ENCODE measurements at places on chromosomes 1 and 21. TPM values are rescaled to one million over a fixed set of nuclear protein-coding genes. Genes with fewer than 3 reads are reported as not detected.

ATP6V1G3 gene
- total RNA-seq = not detected

ANKRD45 gene
- total RNA-seq = 4.7 TPM

USP16 gene
- 21.9 TPM for total RNA-seq

- H3K4me3 ChIP-seq = no peak overlapping the region
- no peaks in the 10 kb centered on the region for H3K27me3 ChIP-seq
- H3K27ac ChIP-seq = no peak overlapping the region
- H3K36me3 ChIP-seq = peaks cover 4% of the 10 kb centered on the region
Observed at GRCh38 chr1:88612773-88613172, 71.3 kb upstream of the PKN2 start.

EPS8L3 gene
- not detected for total RNA-seq

SIM2 gene
- 4.8 TPM for total RNA-seq

GRCh38 chr1:183443466-183443865 is 25.3 kb upstream of the NMNAT2 start:
- peaks cover 32% of the 10 kb centered on the region for H3K4me1 ChIP-seq
- peak overlapping the region; percentile 88 for H3K27ac ChIP-seq
- no peak for DNase-seq
- H3K36me3 ChIP-seq = no peaks in the 10 kb centered on the region
- peaks cover 4% of the 10 kb centered on the region for H3K27me3 ChIP-seq

- DNase-seq = no peak
- peaks cover 2% of the 10 kb centered on the region for H3K27me3 ChIP-seq
- H3K27ac ChIP-seq = no peak overlapping the region
- peaks cover 1% of the 10 kb centered on the region for H3K4me1 ChIP-seq
- H3K36me3 ChIP-seq = no peaks in the 10 kb centered on the region
- no peak overlapping the region for H3K4me3 ChIP-seq
Observed at GRCh38 chr21:43034826-43035225, 40.8 kb downstream of the CBS start.

DNA sequence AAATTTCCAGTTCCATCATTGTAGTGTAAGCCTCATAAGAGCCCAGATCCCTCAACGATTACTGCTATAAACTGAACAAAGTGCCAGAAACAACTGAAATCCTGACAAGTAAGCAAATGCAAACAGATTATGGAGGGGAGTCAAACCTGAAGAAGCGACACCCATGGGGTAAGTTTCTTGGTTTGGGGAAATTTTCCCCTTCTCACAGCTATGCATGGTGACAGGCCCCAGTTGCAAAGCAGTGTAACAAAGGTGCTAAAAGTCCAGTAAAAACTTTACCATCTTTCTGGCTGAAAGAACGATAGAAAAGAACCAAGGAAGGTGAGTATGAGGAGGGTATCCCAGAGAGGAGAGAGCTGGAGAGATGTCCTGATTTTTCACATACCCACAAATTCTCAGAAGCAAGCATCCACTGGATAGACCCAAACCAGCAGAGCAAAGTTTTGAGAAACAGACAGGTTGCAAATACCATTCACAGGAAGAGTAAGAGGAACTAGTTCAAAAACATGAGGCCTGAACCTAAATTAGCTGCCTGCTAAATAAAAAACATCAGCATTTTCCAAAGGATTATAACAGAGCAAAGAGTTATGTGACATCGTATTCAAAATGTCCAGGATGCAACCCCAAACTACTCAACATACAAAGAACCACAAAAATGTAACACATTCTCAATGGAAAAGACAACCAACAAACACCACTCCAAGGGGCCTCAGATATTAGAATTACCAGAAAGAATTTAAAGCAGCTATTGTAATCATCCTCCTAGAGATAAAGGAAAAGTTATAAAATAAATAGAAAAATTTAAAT is 14.5 kb downstream of the SCYL3 start:
- H3K27ac ChIP-seq = no peak overlapping the region
- no peak for DNase-seq
- H3K36me3 ChIP-seq = no peaks in the 10 kb centered on the region

TSPEAR gene
- total RNA-seq = not detected

ROR1 gene
- 11.3 TPM for total RNA-seq

DNA sequence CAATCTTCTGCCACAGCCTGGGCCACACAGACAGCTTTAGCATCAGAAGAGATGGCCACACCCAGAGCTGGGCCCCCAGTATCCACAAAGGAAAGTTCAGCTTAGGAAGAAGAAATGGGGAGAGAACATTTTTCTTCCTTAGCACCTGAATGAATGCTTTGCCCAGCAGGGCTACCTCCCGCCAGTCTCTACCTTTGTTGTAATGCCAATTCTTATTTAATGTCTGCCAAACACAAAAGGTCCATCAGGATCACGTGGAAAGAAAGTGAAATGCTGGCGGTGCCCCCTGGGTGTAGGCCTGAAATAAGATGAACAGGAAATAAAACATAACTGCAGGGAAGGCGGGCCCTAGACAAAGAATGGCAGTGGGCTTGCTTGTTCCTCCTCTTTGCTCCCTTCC is 125.6 kb downstream of the CACNA1E start:
- no peaks in the 10 kb centered on the region for H3K4me1 ChIP-seq
- no peak for DNase-seq
- H3K36me3 ChIP-seq = no peaks in the 10 kb centered on the region
- no peak overlapping the region for H3K4me3 ChIP-seq
- peaks cover 2% of the 10 kb centered on the region for H3K27me3 ChIP-seq

KDF1 gene
- total RNA-seq = 1.2 TPM

DNA sequence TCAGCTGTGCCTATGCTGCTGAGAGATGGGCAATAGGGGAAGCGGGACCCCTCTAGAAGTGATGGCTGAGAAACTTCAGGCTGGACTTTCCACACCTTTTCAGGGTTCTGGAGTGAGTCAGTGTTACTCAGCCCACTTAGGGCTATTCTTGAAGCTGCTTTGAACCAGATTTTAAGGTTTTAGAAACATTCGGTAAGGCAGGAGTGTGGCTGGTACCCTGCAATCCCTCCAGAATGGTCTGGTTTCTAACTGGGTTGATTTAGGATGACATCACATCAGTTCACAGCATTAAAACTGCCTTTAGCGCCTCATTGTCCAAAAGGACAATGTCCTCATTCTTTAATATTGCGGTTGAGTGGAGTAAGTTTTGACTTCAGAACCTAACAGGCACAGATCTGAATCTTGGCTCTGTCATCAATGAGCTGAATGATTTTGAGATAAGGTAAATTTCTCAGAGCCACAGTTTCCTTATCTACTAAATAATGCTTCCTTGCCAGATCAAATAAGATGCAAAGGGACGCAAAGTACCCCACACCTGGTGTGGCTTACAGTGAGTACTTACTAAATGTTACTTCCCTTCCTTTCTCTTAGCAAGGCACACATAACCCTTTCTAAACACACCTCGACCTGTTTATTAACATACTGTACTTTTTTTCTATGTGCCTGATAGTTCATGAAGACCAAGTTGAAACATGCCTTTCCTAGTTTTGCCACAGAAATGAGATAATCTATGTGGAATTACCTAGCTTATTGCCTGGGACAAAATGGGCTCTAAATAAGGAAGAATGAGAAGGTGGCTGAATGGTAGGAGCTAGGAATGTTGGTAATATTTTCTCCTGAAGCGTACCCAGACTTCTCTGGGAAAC is 209.8 kb downstream of the ROR1 start:
- no peak overlapping the region for H3K4me3 ChIP-seq
- peaks cover 2% of the 10 kb centered on the region for H3K27me3 ChIP-seq
- no peaks in the 10 kb centered on the region for H3K4me1 ChIP-seq
- DNase-seq = no peak
- no peaks in the 10 kb centered on the region for H3K36me3 ChIP-seq

- H3K4me3 ChIP-seq = no peak overlapping the region
- H3K4me1 ChIP-seq = no peaks in the 10 kb centered on the region
- no peaks in the 10 kb centered on the region for H3K36me3 ChIP-seq
- H3K27me3 ChIP-seq = peaks cover 2% of the 10 kb centered on the region
Observed at GRCh38 chr1:211469938-211470529, 21.9 kb downstream of the RD3 start.

- H3K27me3 ChIP-seq = peaks cover 13% of the 10 kb centered on the region
- no peak overlapping the region for H3K27ac ChIP-seq
- no peaks in the 10 kb centered on the region for H3K36me3 ChIP-seq
- peak overlapping the region; percentile 20 for H3K4me3 ChIP-seq
- DNase-seq = peak; percentile 60
Observed at GRCh38 chr1:112744009-112744578, 29.0 kb upstream of the PPM1J start.

GRCh38 chr1:170678027-170678600 is 14.2 kb downstream of the PRRX1 start:
- no peak overlapping the region for H3K27ac ChIP-seq
- no peaks in the 10 kb centered on the region for H3K4me1 ChIP-seq
- DNase-seq = no peak
- H3K27me3 ChIP-seq = peaks cover 2% of the 10 kb centered on the region
- H3K36me3 ChIP-seq = no peaks in the 10 kb centered on the region
- H3K4me3 ChIP-seq = no peak overlapping the region

SH2D1B gene
- total RNA-seq = not detected

SPRR5 gene
- not detected for total RNA-seq

FHAD1 gene
- total RNA-seq = not detected

- no peak overlapping the region for H3K4me3 ChIP-seq
- H3K27ac ChIP-seq = no peak overlapping the region
- no peak for DNase-seq
- H3K27me3 ChIP-seq = no peaks in the 10 kb centered on the region
- no peaks in the 10 kb centered on the region for H3K4me1 ChIP-seq
Observed at GRCh38 chr1:171718216-171718615, 23.6 kb downstream of the VAMP4 start.

DNA sequence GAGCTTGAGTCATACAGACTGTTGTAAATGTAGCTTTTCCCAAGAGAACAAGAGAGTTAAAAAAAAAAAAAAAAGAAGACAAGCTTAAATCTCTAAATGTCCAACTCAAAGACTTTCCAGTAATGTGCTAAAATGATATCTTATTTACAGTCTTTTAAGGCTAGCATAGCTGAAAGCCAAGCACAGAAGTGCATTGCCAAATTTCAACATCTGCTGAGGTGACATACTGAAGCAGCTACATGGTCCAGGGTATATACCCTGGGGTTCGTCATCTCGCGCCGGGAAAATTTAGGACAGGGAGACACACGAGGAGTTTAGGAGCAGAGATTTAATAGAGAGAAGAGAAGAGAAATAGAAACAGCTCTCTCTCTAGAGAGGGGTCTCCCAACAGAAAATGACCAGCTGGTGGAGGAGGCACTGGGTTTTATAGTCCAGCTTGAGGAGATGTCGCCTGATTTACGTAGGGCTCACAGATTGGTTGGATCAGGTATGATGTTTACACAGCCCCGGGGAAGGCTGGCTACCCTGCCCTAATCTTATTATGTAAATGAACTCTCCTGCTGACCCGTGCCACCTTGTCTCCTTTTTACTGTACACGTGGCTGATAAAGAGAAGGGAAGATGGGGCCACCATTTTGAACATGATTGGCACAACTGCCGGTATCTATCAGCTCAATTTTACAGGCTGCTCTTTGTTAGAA is 172.7 kb downstream of the TRIM33 start:
- no peaks in the 10 kb centered on the region for H3K36me3 ChIP-seq
- H3K4me3 ChIP-seq = no peak overlapping the region
- no peak for DNase-seq
- H3K4me1 ChIP-seq = no peaks in the 10 kb centered on the region
- peaks cover 2% of the 10 kb centered on the region for H3K27me3 ChIP-seq

- no peak overlapping the region for H3K4me3 ChIP-seq
- no peak overlapping the region for H3K27ac ChIP-seq
- H3K27me3 ChIP-seq = peaks cover 6% of the 10 kb centered on the region
- H3K36me3 ChIP-seq = peaks cover 19% of the 10 kb centered on the region
- no peaks in the 10 kb centered on the region for H3K4me1 ChIP-seq
- DNase-seq = peak; percentile 77
Observed at GRCh38 chr1:12078938-12079861, 16.1 kb downstream of the TNFRSF8 start.
